ENCODE measurements at places on chromosomes 7 and 10.

- no peak for DNase-seq
Measured at GRCh38 chr7:85102813-85103350, 84.0 kb downstream of the SEMA3D start.

- no peak for DNase-seq
Measured at GRCh38 chr7:42057331-42057730, 179.7 kb downstream of the GLI3 start.

- no peak for DNase-seq
Measured at GRCh38 chr10:96636551-96636950, 49.7 kb upstream of the TM9SF3 start.

DNA sequence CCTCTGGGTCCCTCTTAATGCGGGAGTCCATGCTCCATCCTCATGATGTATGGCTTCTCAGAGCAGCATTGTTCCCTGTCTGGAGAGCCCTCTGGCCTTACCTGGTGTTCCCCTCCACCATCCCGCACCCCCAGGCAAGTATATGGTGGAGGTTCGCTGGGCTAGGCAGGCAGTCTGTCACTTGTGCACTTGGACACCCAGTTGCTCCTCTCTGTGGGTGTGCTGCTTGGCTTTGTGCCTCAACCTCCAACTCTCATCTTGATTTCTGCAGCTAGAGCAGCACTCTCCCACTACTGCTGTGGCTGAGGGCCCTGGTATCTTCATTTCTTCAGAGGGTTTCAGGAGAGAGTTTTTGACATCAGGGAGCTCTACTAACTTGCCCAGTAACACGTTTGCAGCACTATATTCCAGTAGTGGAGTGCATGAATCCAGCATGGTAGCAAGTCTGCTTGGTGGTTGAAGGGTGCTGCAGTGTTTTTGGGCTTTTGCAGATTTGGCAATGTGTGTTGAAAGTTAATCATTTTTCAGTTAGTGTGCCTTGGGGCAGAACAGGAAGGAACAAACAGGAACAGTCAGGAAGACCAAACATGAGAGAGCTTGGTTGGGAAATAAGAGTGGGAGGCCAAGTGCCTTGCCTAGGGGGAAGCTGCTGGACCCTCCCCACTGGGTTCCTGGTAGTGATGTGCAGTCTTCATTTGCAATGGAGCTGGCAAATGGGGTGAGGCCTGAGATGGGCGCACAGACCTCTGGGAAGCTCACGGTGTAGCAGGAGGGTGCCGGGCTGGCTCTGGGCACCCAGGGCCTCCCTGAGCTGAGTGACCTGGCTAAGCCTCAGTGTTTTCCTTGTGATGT is 37.4 kb downstream of the TSPAN14 start:
- DNase-seq = no peak

DNA sequence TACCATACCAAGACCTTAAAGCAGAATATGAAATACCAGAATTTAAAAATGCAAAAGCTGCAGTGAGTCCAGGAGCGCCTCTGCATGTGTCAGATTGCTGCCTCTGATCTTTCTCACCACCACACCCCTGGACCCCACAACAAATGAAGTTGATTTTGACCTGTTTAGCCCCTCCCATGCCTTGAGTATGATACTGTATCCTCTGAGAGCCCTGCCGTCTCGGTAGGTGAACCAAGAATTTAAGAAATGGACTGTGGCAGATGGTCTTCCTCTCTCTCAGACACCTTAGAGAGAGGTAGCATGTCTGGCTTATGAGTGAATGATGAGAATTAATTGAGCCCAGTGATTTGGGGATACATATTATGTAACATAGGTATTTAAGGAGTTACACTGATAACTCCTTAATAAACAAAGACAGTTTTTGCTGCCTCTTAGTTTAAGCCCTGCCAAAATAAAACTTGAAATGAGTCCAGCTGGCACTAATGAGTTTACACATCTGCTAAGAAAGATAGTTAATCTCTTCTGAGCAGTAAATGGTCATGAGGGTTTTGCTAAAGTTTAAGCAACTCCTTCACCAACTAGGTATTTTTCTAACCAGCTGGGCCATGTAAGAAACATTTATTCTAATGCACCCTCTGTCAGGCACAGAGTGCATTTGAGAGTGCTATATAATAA is 4.5 kb upstream of the TFPI2 start:
- DNase-seq = no peak

GRCh38 chr7:28623105-28623730 is 210.9 kb downstream of the CREB5 start:
- no peak for DNase-seq

DNA sequence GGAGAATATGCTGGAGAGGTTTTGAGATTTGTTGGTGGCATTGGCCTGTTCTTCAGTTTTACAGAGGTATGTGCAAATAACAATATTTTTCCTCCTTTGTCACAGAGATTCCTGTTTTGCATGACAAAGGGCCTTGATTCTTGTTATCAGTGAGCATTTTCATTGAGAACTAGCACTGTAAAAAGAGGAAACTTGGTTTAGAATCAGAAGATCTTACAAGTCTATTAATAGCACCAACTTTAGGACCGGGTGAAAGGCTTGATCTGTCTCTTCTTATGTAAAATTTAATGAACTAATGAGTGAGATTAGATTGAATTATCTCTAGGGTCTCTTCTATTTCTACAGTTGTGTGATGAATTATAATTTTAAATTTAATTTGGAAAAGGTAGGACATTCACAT is 25.5 kb downstream of the TSPAN13 start:
- no peak for DNase-seq

DNA sequence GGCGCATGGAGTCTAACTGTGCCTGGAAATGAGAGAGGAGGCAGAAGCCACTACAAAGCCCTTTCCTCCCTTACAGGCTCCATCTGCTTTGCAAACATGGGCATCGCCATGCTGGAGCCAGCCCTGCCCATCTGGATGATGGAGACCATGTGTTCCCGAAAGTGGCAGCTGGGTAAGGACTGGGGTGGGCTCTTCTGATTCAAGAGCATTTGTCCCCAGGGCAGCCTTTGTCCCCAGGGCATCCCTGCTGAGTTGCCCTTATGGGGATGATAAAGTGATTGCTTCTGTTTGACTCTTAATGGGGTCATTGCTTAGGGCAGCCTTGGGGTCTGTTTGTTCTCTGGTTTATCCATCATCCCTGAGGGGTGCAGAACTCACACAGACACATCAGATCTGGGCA is 16.8 kb downstream of the SLC18A2 start:
- no peak for DNase-seq

GRCh38 chr7:21370283-21370982 is 57.5 kb upstream of the SP4 start:
- DNase-seq = no peak

DNA sequence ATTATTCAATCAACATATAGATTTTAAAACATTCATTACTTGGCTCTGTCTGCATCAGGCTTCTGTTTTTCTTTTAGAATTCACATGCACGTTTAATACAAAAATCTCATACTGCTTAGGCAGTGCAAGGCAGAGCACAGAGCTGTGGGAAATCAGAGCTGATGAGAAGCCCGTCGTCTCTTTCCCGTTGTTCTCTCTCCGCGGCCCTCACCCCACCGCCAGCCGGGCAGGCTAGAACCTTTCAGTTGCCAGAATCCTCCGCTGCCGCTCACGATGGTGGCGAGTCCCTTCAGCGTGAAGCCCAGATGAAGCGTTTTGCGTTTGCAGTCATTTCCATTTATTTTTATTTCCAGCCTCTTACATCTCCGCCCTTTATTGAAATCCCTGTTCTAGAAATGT is 648.2 kb downstream of the SDK1 start:
- DNase-seq = no peak

GRCh38 chr7:76395965-76396726 is 13.4 kb downstream of the SSC4D start:
- DNase-seq = no peak

DNA sequence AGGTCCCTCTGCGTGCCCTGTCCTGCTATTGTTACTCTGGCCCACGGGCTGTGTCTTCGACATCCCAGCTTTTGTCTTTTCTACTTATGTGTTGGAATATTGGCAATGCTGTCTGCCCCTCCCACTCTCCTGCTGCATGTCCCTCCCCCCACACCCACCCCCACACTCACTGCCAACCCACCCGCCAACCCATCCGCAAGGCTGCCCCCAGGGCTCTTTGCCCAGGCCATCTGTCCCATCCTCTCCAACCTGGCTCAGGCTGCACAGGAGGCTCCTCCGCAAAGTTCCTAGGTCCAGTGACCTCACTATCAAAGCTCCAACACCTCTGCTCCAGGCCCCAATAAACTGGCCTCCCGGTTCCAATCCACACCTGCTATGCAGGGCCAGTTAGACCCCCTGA is 167.1 kb upstream of the PRR15 start:
- DNase-seq = no peak

- no peak for DNase-seq
Measured at GRCh38 chr10:48760983-48761382, 76.3 kb downstream of the WDFY4 start.

GRCh38 chr7:3446786-3447185 is 145.7 kb downstream of the SDK1 start:
- no peak for DNase-seq

DNA sequence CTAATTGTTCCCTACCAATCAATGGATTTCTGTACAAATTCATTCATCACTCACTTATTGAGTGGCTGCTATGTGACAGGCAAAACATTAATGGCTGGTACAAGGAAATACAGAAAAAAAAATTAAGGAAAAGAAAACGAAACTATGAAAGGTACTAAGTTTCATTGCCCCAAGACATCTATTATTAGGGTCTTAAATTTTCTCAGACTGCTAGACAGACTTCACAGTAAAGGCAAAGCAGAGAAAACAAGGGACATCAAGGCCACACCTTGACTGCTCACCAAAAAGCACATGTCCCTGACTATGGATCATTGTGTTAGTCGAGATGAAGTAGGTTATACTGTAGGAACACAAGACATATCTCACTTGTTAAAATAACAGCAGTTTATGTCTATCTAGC is 36.5 kb downstream of the DGKI start:
- DNase-seq = no peak

GRCh38 chr7:149207324-149208035 is 12.1 kb downstream of the ZNF282 start:
- DNase-seq = no peak

GRCh38 chr7:75711076-75711475 is 27.7 kb downstream of the HIP1 start:
- no peak for DNase-seq

DNA sequence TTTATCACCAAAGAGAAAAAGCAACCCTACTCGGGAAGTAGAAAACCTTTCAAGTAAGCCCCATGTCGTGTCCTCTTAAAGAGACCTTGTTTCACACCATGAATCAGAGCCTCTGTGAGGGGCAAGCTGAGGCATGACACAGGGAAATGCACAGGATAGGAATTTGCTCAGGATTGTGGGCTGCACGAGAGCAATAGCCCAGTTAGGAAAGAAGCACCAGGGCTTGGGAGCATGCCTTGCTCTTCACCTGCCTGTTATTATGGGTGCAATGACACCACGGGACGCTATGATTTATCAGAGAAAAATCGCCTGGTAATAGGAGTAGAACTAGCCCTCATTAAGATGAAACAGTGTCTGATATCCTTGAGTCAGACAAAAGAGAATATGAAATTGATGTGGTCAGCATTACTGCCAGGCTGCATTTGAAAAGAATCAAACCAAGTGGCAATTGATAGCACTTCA is 562.9 kb upstream of the NRP1 start:
- DNase-seq = no peak

- peak; percentile 42 for DNase-seq
Measured at GRCh38 chr10:94403380-94404213, 1.3 kb downstream of the TBC1D12 start.

DNA sequence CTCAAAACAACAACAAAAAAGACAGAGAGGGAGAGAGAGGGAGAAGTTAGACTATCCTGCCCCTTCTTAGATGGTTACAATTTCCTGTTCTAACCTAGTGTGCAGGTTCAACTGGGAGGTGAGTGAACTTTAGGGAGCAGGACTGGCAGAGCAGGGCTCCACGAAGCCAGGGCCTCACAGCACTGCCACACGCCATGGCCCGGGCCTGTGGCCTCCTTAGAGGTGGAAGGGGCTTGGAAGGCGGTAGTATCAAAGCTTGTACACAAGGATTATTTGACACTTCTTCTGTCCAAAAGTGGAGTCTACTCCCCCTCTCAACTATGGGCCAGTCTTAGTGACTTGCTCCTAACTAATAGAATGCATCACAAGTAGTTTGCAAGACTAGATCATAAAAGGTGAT is 62.9 kb upstream of the TMEM72 start:
- DNase-seq = no peak

DNA sequence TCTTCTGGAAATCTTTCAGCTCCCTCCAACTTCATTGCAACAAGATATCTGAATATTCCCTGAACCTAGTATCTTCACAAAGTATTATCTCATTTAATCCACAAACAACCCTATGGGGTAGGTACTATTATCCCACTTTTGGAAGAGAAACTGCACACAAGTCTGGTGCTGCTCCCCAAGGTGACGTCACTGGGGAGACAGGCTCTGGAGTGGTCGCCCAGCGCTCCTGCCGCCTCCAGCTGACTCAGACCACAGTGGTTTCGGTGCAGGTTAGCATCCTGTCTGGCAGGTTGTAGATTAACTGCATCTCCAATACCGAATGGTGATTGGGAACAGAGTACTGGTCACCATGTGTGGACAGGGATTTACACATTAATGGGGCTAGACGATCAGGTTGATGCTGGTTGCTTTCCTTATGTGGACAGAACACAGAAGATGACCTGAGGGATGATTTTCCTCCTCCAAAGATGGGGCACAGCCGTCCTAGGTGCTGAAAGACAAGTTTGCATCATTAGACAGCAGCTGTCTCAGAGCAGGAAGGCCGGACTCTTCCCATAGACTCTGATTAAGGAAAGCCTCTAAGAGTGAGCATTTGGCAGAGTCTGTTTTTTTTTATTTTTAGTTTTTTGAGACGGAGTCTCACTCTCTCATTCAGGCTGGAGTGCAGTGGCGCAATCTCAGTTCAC is 128.6 kb downstream of the TRRAP start:
- no peak for DNase-seq

DNA sequence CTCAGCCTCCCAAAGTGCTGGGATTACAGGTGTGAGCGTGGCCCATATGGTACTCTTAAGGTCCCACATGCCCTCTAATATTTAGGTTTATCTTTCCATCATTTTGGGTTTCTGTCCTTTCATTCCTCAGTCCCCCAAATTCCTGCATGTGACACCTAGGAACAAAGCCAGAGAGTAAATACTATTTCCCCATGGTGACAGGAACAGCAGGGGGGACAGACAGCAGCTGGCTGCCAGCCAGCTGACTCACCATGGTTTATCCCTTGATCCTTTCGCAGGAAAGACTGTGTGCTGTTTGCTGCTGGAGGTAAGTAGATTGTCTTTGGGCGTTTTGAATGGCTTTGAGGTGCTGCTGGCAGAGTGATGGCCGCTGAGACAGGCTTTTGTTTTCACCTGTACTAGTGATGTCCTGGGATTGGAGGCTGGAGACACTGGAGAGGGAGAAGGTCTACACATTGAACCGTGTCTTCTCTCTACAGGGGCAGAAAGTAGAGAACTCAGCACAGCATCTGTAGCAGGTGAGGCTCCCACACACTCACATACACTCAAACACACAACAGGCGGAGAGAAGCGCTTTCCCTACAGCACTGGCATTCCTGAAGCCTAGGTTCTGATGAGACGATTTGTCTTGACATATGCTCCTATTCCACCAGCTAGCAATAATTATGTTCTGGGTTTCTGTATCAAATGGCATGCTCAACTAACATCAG is 83.7 kb upstream of the EFCAB10 start:
- DNase-seq = no peak

All from CMK (cell line).